ENCODE measurements at places on chromosomes 1 and 21.

- DNase-seq, result no peak
Observed at GRCh38 chr1:8879464-8879921, 1.0 kb upstream of the ENO1 start.

DNA sequence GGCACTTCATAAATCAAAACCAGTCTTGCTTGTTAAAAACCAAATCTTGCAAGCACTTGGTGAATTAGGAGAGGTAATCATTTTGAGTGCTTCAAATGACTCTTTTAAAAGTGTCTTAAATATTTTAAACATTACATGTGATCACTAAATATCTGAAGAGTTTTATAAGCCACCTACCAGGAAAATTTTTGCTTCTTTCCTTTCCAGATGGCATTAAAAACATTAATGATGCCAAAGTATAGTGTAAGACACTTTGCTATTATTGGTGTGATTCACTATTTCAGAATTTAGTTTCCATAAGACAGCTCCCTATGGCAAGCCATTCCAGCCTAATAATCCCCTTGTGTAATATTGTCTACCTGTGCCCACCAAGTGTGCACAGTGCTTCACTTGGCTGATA lies 548.8 kb upstream of the ADAMTS5 start:
- no peak for DNase-seq

GRCh38 chr1:221832151-221832550 lies 90.3 kb upstream of the DUSP10 start:
- no peak for DNase-seq

GRCh38 chr1:43477716-43478115 lies 24.0 kb upstream of the HYI start:
- no peak for DNase-seq

DNA sequence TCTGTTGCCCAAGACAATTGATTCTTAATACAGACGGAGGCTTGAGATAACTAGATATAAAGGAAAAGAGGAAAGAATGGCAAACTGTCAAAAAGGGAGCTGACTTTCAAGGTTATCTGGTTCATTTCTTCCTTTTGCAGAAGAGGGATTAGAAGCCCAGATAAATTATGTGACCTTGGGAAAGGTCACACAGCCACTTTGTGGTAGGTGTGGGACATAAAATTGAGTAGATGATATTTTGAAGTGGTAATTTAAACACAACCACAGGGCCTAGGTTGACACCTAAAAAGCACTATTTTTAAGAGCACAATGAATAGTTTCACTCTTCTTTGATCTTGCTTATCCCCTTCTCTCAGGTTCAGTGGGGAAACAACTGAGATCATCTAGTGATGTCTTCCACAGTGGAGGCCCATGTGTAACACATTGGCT lies 16.9 kb upstream of the KIAA0040 start:
- no peak for DNase-seq

DNA sequence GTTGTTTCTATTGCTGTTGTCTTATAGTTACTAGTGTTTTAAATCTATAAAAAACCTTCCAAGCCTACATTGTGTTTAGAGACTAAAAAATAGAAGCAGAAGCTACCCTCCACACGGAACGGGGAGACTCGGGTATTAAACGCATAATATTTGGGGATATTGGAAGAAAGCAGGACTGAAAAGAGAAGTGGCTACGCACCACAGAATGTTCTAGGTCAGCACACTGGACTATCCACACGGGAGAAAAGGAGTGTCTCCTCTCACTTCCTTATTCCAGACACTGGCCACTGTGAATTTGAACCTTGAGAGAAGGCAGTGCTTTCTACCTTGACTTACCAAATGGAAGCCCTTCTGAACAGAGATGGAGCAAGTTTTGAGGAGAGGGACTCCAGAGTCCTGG lies 1.0 kb upstream of the OR10J4 start:
- no peak for DNase-seq

GRCh38 chr21:38538353-38538752 lies 40.1 kb upstream of the ERG start:
- no peak for DNase-seq

GRCh38 chr1:225146478-225146877 lies 217.0 kb downstream of the DNAH14 start:
- no peak for DNase-seq

DNA sequence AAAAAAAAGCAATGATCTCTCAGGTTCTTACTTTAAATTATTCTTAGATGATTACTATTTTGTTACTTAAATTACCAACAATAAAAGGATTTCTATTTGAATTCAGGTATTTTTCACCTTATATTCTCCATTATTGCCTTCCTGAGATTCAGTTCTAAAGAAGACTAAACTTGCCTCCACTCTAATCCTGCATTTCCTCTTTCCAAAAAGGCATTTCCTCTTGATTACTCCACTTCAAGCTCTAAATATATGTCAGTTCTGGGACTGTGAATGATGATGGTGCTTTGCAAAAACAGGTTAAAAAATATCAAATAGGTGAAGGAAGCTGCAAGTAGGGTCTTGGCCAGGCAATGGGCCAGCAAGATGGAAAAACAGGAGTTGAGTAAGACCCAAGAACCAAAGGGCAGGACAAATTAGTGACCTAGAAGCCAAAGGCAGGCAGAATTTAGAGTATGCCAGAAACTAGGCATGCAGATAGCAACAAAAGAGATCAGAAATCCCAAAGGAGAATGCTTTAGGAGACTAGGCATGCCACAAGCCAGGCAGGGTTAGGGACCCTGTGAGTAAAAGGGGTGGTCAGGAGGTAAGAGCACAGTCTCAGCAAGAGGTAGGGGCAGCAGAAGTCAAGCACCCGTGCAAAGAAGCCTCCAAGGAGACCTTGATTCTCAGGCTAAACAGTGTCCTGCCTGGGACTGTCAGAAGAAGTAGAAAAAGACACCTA lies 11.3 kb upstream of the DIPK1A start:
- DNase-seq, result no peak

All from fibroblast of gingiva (primary cell).